Activated CD8-positive, alpha-beta T cell treated with anti-CD3 and anti-CD28 coated beads for 36 hours (primary cell): ENCODE measurements at places on chromosomes 7 and 10. TPM values are rescaled to one million over a fixed set of nuclear protein-coding genes. Genes with fewer than 3 reads are reported as not detected.

DNA sequence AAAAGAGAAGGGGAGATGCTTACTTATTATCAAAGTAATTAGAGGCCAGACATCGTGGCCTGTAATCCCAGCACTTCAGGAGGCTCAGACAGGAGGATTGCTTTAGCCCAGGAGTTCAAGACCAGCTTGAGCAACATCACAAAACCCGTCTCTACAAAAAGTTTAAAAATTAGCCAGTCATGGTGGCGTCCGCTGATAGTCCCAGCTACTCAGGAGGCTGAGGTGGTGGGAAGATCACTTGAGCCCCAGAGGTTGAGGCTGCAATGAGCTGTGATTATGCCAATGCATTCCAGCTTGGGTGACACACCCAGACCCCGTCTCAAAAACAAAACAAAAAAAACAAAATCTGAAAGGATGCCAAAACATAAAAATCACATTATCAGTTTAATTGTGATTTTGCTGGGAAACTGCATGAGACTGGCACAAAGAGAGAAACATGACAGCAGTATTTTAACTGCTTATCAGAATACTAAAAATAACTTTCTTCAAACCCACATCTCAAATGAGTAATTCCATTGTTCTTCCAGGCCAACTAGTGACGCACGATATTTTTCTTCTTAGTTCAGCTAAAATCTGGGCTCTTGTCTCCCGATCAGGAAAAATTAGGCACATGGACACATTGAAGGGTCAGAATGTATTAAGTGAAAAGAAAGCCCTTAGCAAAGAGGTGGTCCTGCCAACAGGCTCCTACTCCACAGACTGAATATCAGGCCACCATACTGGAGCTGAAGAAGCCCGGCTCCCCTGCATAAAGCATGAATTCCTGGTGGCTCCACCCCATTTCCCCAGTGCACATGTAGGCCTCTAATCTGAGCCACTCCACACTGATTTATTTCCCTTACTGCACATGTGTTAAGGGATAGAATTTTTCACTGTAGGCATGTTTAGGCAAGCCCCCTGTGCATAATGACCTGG is 9.6 kb upstream of the CCM2 start:
- H3K36me3 ChIP-seq, result peaks cover 15% of the 10 kb centered on the region
- H3K4me3 ChIP-seq, result no peak overlapping the region
- no peaks in the 10 kb centered on the region for H3K27me3 ChIP-seq
- DNase-seq, result no peak
- peak overlapping the region; percentile 0 for H3K27ac ChIP-seq

GRCh38 chr10:80406204-80406603 is 2.1 kb upstream of the PRXL2A start:
- H3K27ac ChIP-seq, result no peak overlapping the region
- H3K27me3 ChIP-seq, result peaks cover 3% of the 10 kb centered on the region
- no peak for DNase-seq
- no peak overlapping the region for H3K4me3 ChIP-seq
- H3K36me3 ChIP-seq, result no peaks in the 10 kb centered on the region

- H3K27ac ChIP-seq, result no peak overlapping the region
- no peaks in the 10 kb centered on the region for H3K36me3 ChIP-seq
- no peak overlapping the region for H3K4me3 ChIP-seq
- no peak for DNase-seq
- H3K27me3 ChIP-seq, result peaks cover 12% of the 10 kb centered on the region
These were observed 10.9 kb upstream of the INPP5A start for GRCh38 chr10:132526676-132527075.

DNA sequence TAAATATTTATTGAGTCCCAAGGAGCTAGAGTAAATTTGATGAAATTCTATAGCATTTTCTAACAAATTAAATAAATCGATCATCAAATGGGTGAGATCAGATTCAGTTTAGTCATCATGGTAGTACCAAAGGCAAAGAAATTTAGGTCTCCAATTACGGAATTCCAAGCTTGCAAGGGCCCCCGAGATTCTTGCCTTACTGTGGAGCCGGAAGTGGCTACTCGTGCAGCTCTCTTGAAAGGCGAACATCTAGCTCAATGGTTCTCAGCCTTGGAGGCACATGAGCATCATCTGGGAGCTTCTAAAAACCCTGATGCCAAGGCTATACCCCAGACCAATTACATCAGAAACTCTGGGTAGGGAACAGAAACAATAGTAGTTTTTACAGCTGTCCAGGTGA is 117.9 kb upstream of the PRR15 start:
- DNase-seq, result no peak
- no peak overlapping the region for H3K4me3 ChIP-seq
- no peak overlapping the region for H3K27ac ChIP-seq
- no peaks in the 10 kb centered on the region for H3K27me3 ChIP-seq
- H3K4me1 ChIP-seq, result no peaks in the 10 kb centered on the region

PTF1A gene
- not detected for total RNA-seq

AQP1 gene
- total RNA-seq, result 0.27 TPM

SMARCD3 gene
- 8.2 TPM for total RNA-seq

SOSTDC1 gene
- total RNA-seq, result not detected

CHAT gene
- not detected for total RNA-seq
